ENCODE measurements at places on chromosomes 11 and 22. TPM values are rescaled to one million over a fixed set of nuclear protein-coding genes. Genes with fewer than 3 reads are reported as not detected.

- no peaks in the 10 kb centered on the region for H3K36me3 ChIP-seq
- no peaks in the 10 kb centered on the region for H3K27me3 ChIP-seq
- no peaks in the 10 kb centered on the region for H3K4me1 ChIP-seq
- DNase-seq = no peak
- H3K4me3 ChIP-seq = no peak overlapping the region
Measured at GRCh38 chr22:28044546-28045173, 125.6 kb upstream of the PITPNB start.

- H3K4me1 ChIP-seq = no peaks in the 10 kb centered on the region
- DNase-seq = no peak
- no peak overlapping the region for H3K27ac ChIP-seq
- H3K27me3 ChIP-seq = peaks cover 3% of the 10 kb centered on the region
- no peaks in the 10 kb centered on the region for H3K36me3 ChIP-seq
- H3K4me3 ChIP-seq = no peak overlapping the region
Measured at GRCh38 chr11:2435288-2436012, 8.9 kb downstream of the TRPM5 start.

DNA sequence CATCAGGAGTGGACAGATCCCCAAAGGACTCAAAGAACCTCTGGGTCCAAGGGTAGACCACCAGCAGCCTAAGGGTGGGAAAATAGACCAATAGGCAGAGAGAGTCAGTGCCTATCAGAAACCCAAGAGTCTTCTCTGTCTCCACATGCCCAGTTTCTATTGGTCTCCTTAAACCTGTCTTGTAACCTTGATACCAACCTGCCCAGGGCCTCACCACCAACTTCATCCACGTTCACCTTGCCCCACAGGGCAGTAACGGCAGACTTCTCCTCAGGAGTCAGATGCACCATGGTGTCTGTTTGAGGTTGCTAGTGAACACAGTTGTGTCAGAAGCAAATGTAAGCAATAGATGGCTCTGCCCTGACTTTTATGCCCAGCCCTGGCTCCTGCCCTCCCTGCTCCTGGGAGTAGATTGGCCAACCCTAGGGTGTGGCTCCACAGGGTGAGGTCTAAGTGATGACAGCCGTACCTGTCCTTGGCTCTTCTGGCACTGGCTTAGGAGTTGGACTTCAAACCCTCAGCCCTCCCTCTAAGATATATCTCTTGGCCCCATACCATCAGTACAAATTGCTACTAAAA lies at the start of gene HBB:
Gene HBB (minus strand): TSS at position 340 of the 579 bp plus-strand sequence. CDS start 50 bp downstream, at position 290.
- H3K27me3 ChIP-seq = no peaks in the 10 kb centered on the region
- H3K36me3 ChIP-seq = no peaks in the 10 kb centered on the region
- no peak for DNase-seq

DNA sequence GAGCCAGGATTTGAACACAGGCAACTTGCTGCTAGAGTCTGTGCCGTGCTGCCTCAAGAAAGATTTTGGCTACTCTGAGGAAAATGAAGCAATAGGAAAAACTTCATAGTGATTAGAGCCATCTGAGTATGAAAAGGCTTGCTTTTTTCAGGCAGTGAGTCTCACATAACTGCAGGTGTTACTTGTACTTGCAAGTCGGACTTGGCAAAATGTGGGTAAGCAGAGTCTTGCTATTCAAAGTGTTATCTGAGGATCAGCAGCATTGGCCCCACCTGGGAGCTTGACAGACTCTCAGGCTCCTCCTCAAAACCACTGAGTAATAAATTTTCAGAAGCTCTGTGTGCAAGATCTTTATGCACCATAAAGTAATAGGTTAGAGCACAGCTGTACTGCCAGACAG lies 18.1 kb downstream of the RNF141 start:
- no peak overlapping the region for H3K4me3 ChIP-seq
- H3K36me3 ChIP-seq = peaks cover 27% of the 10 kb centered on the region
- DNase-seq = no peak
- no peaks in the 10 kb centered on the region for H3K27me3 ChIP-seq
- H3K27ac ChIP-seq = peak overlapping the region; percentile 46

DNA sequence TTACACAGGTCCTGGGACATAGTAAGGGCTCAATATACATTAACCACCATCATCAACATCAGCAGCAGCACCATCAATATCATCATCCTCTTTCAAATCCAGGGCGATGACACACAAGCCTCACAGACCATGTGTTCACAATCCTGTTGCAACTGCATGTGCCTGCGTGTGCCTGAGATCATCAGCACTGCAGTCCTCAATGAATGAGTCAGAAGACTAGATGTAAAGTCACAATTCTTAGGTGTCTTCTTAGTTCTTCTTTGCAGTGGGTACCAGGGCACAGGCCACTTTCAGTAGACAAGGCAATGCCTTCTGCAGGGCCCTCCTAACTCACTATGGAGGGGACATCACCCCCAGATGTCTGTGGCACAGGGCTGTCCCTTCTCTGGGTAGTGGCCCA lies 111.1 kb downstream of the MYO18B start:
- H3K27ac ChIP-seq = no peak overlapping the region
- no peak overlapping the region for H3K4me3 ChIP-seq
- no peaks in the 10 kb centered on the region for H3K36me3 ChIP-seq
- no peaks in the 10 kb centered on the region for H3K4me1 ChIP-seq

GRCh38 chr11:94549146-94549545 lies 5.4 kb downstream of the FUT4 start:
- no peak overlapping the region for H3K27ac ChIP-seq
- no peaks in the 10 kb centered on the region for H3K36me3 ChIP-seq
- no peak for DNase-seq
- no peaks in the 10 kb centered on the region for H3K27me3 ChIP-seq
- H3K4me1 ChIP-seq = no peaks in the 10 kb centered on the region
- no peak overlapping the region for H3K4me3 ChIP-seq

GRCh38 chr11:69002110-69002569 lies 10.9 kb downstream of the MRGPRF start:
- H3K27me3 ChIP-seq = peaks cover 9% of the 10 kb centered on the region
- no peaks in the 10 kb centered on the region for H3K4me1 ChIP-seq
- no peaks in the 10 kb centered on the region for H3K36me3 ChIP-seq
- no peak overlapping the region for H3K4me3 ChIP-seq
- no peak overlapping the region for H3K27ac ChIP-seq

DNA sequence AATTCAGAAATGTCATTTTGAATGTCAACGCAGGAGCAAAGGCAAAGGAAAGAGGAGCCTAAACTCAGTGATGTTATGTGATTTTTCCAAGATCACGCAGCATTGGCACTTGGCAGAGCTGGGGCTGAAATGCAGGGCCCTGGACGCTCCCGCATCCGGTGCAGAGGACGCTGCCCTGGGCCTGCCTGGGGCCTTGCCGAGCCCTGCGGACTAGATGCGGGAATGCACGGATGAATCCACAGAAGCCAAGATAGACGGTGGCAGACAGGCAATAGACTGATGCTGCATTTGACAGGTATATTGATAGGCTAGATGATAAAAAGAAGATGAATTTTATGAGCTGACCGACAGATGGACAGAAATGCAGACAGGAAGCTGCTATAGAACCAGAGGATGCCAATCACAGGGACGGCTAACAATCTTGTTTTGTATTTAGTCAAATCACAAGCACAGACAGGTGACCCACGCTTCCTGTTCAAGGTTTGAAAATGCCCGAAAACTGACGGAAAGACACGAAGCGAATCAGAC lies 696 bp upstream of the MARK2 start:
- no peak for DNase-seq
- H3K4me1 ChIP-seq = peaks cover 38% of the 10 kb centered on the region
- H3K27me3 ChIP-seq = no peaks in the 10 kb centered on the region
- H3K4me3 ChIP-seq = peak overlapping the region; percentile 32

DCDC1 gene
- total RNA-seq = not detected

ASPHD2 gene
- total RNA-seq = 7.3 TPM

ACCSL gene
- total RNA-seq = not detected

Measured in B cell (primary cell).